Hindlimb muscle (tissue), 1 donor: ENCODE measurements at places on chromosomes 1 and 21. TPM values are rescaled to one million over a fixed set of nuclear protein-coding genes. Genes with fewer than 3 reads are reported as not detected.

Gene LYPD8
- not detected for polyA plus RNA-seq

Gene RHBDL2
- polyA plus RNA-seq: 0.76 TPM

Gene A3GALT2
- polyA plus RNA-seq: not detected

Gene SELENBP1
- polyA plus RNA-seq: 35.2 TPM

- no peak for DNase-seq
These were observed 40.2 kb upstream of the CAMTA1 start for GRCh38 chr1:6745073-6745472.
